ENCODE measurements at places on chromosomes 7 and 10. TPM values are rescaled to one million over a fixed set of nuclear protein-coding genes. Genes with fewer than 3 reads are reported as not detected.

The FRAT1 gene
- 1.3 TPM for total RNA-seq

The ZP3 gene
- 2.0 TPM for total RNA-seq

The PON1 gene
- not detected for total RNA-seq

The NUDT1 gene
- 129 TPM for total RNA-seq

The GPR22 gene
- total RNA-seq: not detected

The FKBP9 gene
- 68.6 TPM for total RNA-seq
